ENCODE measurements at places on chromosomes 3 and 15.

- DNase-seq = no peak
Measured at GRCh38 chr3:98151241-98151640, 4.0 kb downstream of the OR5H14 start.

DNA sequence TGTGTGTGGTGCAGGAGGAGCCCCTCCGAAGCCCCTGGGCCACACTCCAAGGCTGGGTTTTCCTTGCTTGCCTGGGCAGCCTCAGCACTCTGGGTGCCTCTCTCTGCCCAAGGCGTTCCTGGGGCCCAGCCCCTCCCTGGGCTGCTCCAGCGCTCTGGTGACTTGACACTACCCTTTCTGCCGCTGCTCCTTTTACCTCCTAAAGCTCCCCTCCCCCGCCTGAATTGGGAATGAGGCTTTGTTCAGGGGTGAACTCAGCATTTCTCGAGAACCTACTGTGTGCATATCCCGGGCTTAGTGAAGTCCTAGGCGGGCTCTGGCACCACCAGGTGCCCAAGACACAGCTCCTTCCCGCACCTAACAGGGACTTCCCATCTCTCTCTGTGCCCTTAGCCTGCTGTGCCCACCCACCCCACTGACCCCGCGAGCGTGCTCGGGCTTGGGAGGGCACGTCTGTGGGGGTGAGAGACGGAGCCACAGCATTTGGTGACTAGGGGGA, 1.2 kb upstream of the BAHD1 start:
- no peak for DNase-seq

GRCh38 chr15:70023064-70023768, 74.5 kb downstream of the TLE3 start:
- DNase-seq = peak; percentile 10

DNA sequence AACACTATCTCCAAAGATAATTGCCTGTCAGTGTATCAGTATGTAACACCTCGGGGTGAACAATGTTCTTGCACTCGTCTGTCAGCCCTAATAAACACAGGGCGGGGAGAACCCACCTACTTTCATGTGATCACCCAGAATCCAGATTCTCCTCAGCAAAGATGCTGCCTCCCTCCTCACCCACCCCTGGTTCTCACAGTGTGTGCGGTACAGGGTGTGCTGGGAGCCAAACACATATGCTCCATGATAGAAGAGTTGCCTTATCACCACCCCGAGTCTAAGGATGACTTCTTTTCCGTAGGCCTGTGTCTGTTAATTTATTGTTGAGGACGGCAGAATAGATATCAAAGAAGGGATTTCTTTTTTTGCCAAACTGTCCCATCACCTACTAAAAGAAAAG, 206.1 kb downstream of the TLE3 start:
- DNase-seq = no peak

- no peak for DNase-seq
Measured at GRCh38 chr3:151795276-151795675, 18.6 kb upstream of the AADAC start.

- DNase-seq = no peak
Measured at GRCh38 chr3:57717205-57717868, 24.5 kb upstream of the DENND6A start.

DNA sequence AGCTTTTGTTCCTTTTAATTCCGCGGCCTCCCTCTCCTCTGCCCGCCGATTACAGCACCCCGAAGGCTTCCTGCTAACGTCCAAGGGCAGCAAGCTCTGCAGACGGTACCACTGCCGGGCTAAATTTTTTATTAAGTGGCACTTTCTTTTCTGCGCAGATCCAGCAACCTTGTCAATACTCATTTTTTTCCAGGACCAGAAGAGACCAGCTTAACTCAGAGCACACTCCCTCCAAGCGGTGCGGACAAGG, 542 bp upstream of the MEIS2 start:
- no peak for DNase-seq

- no peak for DNase-seq
Measured at GRCh38 chr15:52220251-52220650, 29.1 kb upstream of the GNB5 start.

GRCh38 chr3:140403079-140403478, 274.8 kb upstream of the TRIM42 start:
- no peak for DNase-seq

DNA sequence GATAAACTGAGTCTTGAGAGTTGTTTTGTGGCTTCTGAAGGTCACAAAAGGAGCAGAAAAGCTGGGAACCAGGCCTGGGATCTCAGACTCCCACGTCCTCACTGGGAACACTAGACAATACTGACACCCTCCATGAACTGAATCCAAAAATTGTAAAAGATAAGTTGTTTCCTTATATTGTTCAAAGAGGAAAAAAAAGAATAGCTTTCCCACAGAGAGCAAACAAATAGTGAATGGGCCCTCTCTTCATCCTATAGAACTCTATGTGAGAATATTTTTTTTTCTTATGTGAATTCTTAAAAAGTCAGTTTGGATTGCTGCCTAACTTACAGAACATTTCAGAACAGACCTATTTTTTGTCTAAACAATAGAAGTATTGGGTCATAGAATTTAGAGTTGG, 203.5 kb downstream of the MECOM start:
- DNase-seq = no peak

DNA sequence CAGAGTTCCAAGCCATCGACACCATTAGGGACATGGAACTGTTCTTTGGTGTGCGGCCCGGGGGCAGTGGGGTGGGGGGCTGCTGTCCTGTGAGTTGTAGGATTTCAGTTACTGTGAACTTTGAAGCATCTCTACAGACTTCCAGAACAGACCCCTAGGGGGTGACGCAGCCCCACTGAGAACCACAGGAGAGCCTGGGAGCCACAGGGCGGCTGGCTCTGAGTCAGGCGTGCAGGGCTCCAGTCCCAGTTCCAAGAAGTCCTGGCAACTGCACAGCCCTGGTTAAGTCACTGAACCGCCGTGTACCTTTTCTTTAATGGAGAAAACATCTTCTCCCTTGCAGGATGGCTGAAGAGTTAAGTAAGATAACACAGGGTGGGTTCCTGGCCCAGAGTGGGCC, 23.5 kb upstream of the LRTM1 start:
- DNase-seq = no peak

- no peak for DNase-seq
Measured at GRCh38 chr3:99999536-99999935, 114.8 kb downstream of the FILIP1L start.

DNA sequence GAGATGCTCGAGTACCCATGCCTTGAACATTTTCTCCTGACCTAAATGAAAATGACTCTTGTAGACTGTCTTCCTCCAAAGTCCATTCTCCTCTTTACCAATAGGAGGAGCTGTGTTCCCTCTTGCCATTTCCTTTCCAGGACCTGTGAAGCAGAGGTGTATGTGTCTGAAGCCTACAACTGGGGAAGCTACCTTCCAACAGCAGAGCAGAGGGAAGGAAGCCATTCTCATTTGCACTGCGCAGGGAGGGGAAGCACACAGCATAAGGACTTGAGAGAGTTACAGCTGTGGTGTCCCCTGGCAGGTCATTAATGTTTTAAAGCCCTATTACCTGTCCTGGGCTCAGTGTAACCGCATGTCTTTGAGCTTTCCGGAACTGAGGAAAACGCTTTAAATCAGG, 38.7 kb downstream of the HSPBAP1 start:
- no peak for DNase-seq

DNA sequence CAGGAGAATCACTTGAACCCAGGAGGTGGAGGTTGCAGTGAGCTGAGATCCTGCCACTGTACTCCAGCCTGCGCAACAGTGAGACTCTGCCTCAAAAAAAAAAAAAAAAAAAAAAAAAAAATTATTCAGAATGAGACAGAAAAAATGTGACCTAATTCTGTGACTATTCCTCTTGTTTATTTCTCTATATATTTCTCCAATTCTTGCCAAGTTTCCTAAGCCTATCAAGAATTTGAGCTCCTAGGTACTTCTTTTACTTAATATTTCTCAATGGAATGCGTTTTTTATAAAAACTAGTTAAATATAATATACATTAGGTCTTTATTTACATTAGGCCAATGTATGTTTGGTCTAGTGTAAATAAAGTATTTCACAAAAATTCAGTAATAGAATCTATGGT, 86.8 kb downstream of the NAALADL2 start:
- DNase-seq = no peak

GRCh38 chr3:180352261-180352660, 249.7 kb upstream of the TTC14 start:
- DNase-seq = no peak

- no peak for DNase-seq
Measured at GRCh38 chr3:27971600-27971999, 249.5 kb upstream of the EOMES start.

- DNase-seq = no peak
Measured at GRCh38 chr15:27238209-27238608, 267.2 kb downstream of the GABRG3 start.

GRCh38 chr3:135918600-135918999, 46.9 kb upstream of the PPP2R3A start:
- no peak for DNase-seq

DNA sequence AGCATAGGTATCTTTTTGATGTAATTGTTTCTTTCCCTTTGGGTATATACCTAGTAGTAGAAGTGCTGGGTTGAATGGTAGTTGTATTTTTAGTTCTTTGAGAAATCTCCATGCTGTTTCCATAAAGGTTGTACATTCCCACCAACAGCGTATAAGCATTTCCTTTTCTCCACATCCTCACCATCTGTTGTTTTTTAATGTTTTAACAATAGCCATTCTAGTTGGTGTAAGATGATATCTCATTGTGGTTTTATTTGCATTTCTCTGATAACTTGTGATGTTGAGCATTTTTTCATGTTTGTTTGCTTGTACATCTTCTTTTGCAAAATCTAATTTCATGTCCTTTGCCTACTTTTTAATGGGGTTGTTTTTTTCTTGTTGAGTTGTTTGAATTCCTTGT, 80.0 kb upstream of the TMC3 start:
- no peak for DNase-seq

- DNase-seq = no peak
Measured at GRCh38 chr3:126022741-126023359, 53.9 kb downstream of the ROPN1B start.

GRCh38 chr15:34851751-34852150, 56.4 kb upstream of the ACTC1 start:
- no peak for DNase-seq

- no peak for DNase-seq
Measured at GRCh38 chr15:70018646-70019600, 78.8 kb downstream of the TLE3 start.

DNA sequence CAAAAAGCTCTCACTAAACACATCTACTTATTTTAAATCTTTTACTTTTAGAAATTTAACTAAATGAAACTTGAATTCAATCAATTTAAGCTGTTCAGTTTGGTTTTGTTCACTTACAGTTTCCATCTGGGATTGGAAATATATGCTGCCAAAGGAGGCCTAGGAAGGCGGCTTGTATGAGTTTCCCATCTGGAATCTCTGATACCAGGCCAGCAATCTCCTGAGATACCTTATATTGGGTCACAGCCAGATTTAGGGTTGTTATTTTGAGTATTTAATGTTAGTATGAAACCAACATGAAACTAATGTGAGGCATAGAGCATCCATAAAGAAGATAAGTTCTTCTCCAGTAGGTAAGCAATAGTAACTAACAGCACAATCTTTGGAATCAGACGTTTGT, 94.6 kb downstream of the GMNC start:
- DNase-seq = no peak

DNA sequence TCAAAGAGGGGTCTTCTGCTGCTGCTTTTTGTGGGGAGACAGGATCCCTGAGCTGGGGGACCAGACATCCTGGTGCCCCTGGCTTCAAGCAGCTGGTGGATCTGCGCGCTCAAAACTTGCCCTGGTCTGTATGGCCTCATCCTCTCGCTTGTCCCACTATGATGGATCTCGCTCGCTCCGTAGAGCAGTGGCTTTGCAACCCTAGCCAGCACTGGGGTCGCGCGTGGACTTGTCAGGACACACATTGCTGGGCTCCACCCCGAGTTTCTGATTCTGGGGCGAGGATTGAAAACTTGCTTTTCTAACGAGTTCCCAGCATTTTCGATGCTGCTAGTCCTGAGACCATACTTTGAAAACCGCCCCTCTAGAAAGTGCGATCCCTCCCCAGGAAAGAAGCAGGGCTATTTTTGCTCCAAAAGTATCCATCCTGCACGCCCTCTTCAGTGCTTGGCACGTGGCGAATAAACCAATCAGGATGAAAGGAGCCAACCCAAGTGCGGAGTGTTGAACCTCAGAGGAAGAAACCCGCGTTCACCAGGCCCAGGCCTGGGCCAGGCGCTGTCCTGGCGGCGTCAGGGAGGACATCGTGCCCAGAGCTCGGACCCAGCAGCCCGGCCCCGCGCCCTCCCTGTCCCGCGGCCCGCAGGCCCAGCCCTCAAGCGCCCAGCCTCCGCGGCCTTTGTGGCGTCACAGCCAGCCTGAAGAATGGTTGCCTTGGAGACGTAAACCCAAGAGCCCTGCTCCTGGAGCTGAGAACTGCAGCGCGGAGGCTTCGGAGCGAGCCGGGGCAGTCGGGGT, at the start of gene CFAP100:
Gene CFAP100 (plus strand): TSS at position 731 of the 798 bp plus-strand sequence. CDS start 1,092 bp downstream, outside the sequence.
- DNase-seq = no peak

GRCh38 chr3:186268616-186269448, 93.2 kb downstream of the DGKG start:
- no peak for DNase-seq

GRCh38 chr15:68408971-68409370, 23.0 kb downstream of the ITGA11 start:
- DNase-seq = no peak

DNA sequence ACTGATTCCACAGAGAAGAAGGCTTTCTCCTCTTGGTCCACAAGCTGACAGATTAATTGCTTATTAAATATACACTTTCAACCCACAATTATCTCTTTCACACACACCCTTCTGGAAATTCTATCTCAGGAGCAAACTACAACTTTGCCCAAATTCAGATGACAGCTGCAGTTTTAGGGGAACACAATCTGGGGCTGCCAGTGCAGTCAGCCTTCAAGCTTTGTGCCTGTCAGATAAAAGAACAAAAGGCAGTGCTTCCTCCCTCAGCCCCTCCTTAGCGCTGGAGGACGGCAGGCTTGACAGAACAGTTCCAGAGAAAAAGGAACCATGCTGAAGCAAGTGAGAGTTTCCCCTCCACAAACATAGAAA, 99.6 kb downstream of the TMCC1 start:
- no peak for DNase-seq
